ENCODE measurements at places on chromosomes 6 and 20.

- H3K27ac ChIP-seq, result no peak overlapping the region
- H3K36me3 ChIP-seq, result no peaks in the 10 kb centered on the region
- no peak for DNase-seq
- no peaks in the 10 kb centered on the region for H3K27me3 ChIP-seq
- no peaks in the 10 kb centered on the region for H3K4me1 ChIP-seq
- no peak overlapping the region for H3K4me3 ChIP-seq
Observed at GRCh38 chr6:21538186-21538798, 55.3 kb upstream of the SOX4 start.

GRCh38 chr6:94588301-94588700, 989.0 kb upstream of the MANEA start:
- no peak overlapping the region for H3K4me3 ChIP-seq
- no peaks in the 10 kb centered on the region for H3K4me1 ChIP-seq
- H3K27me3 ChIP-seq, result no peaks in the 10 kb centered on the region

GRCh38 chr6:7591770-7592169, 1.8 kb downstream of the SNRNP48 start:
- peaks cover 49% of the 10 kb centered on the region for H3K4me1 ChIP-seq
- H3K36me3 ChIP-seq, result no peaks in the 10 kb centered on the region
- peak overlapping the region; percentile 84 for H3K27ac ChIP-seq
- H3K27me3 ChIP-seq, result no peaks in the 10 kb centered on the region
- no peak for DNase-seq

DNA sequence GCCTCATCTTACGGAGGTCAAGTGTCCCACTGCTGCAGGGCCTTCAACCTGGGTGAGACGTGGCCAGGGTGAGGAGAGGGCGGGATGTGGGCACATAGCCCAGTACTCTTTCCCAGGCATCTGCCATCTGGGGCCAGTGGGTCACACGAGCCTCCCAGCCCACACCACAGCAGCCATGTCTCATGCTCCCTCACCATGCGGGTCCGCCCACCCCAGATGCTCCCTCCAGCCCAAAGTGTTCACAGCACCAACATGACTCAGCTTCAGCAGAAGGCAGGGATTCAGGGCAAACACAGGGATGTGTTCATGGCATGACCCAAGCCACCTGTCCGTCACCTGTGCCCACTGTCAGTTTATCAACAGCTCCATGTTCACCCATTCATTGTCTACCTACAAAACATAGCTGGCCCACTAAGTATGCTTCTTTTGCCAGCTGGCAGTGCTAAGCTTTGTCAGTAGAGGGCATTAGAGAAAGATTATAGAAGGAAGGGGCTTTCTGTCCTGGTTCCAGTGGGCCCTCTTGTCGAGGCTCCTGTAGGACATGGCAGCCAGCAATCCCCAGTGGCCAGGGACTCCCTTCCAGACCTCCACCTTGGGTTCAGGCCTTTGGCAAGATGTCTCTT, 109.2 kb downstream of the FOXF2 start:
- DNase-seq, result no peak
- no peak overlapping the region for H3K27ac ChIP-seq
- no peaks in the 10 kb centered on the region for H3K4me1 ChIP-seq
- H3K27me3 ChIP-seq, result peaks cover 28% of the 10 kb centered on the region
- H3K4me3 ChIP-seq, result no peak overlapping the region

- DNase-seq, result no peak
- peak overlapping the region; percentile 98 for H3K27ac ChIP-seq
- no peaks in the 10 kb centered on the region for H3K27me3 ChIP-seq
- peak overlapping the region; percentile 100 for H3K4me3 ChIP-seq
- H3K36me3 ChIP-seq, result peaks cover 25% of the 10 kb centered on the region
Observed at GRCh38 chr20:35742741-35743523, 872 bp upstream of the RBM39 start.

GRCh38 chr6:111015389-111016124, 33.7 kb downstream of the RPF2 start:
- peaks cover 21% of the 10 kb centered on the region for H3K36me3 ChIP-seq
- peaks cover 4% of the 10 kb centered on the region for H3K4me1 ChIP-seq
- no peak overlapping the region for H3K4me3 ChIP-seq
- no peaks in the 10 kb centered on the region for H3K27me3 ChIP-seq
- peak overlapping the region; percentile 24 for H3K27ac ChIP-seq

Measured in naive thymus-derived CD8-positive, alpha-beta T cell (primary cell).